ENCODE measurements at places on chromosomes 13 and 19. TPM values are rescaled to one million over a fixed set of nuclear protein-coding genes. Genes with fewer than 3 reads are reported as not detected.

GRCh38 chr13:98349731-98350305, 172.7 kb upstream of the RNF113B start:
- DNase-seq, result no peak

DNA sequence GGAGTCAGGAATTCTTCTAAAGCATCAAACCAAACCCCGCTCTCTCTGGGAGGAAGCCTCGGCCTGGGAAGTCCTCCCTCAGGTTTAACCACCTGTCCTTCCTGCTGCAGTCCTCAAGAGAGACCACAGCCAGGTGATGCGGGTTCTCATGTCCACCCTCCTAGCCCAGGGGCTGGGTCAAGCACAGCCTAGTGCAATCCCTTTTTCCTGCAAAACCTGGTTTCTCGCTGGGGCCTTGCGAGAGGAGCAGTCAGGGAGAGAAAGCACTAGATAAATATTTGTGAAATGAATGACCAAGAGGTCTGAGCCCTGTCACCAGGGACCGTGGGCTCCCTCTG, 2.4 kb downstream of the SLC8A2 start:
- no peak for DNase-seq

DNA sequence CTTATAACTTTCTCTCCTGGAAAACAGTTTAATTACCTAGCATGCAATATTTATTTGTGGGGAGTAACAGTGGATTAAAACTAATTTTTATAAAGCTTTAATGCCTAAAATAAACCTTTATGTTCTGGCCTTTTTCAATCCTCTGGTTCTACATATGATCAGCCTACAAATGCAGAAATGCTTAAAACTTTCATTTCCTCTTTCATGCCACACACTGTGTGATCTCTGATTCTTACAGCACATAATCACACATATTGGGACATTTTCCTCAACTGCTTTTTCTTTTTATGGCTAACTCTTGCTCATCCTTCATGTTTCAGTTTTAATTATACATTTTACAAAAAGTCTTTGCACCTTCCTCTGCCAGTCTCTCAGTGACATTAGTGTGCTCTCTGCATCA, 910.8 kb upstream of the SLITRK6 start:
- DNase-seq, result no peak

GRCh38 chr19:40689339-40690049, 957 bp downstream of the NUMBL start:
- DNase-seq, result no peak

DNA sequence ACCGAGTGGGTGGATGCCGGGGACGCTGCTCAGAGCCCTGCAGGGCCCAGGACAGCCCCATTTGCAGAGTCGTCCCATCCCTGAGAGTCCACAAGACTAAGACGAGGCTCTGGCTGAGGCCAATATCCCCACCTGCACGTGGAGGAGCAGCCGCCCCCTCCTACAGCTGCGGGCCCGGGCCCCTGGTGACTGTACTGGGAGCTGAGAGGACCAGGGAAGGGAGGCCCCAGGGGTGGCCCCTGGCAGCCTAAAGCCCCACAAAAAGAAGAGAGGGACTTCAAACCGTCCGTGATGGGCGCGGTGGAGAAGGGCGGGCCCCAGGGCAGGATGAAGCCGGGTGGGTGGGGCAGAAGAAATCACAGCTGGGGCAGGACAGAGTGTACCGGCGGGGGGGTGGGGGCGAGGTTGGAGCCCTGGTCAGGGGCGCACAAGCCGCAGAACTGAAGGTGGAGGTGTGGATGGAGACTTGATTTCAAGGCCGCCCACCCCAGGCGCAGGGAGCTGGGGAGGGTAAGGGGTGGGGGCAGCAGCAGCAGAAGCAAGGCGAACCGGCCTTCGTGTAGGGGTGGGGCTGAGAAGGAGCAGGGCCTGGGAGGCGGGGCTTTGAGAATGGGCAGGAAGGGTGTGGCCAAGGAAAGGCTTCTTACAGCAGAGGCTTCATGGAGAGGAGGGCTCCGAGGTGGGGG, 12.9 kb downstream of the CFD start:
- DNase-seq, result peak; percentile 53

GRCh38 chr19:35341006-35341405, 6.7 kb upstream of the FFAR1 start:
- DNase-seq, result no peak

DNA sequence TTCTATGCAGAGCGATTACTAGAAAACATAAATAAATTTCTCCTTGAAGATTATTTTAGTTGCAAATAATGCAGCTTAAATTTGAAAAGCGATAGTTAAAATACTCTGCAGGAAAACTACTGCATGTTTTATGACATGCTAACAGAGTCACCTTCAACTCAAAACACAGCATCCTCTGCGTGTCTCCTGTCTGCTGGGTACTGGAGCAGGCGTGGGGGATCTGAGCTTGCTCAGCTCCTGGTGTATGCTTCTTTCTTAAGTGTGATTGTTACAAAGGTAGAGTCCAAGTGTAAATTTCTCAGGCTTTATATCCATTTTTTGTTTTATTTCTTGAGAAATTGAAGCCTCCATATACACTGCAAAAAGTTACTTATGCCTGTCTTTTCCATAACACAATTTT, 15.3 kb downstream of the SPATA13 start:
- DNase-seq, result no peak

DNA sequence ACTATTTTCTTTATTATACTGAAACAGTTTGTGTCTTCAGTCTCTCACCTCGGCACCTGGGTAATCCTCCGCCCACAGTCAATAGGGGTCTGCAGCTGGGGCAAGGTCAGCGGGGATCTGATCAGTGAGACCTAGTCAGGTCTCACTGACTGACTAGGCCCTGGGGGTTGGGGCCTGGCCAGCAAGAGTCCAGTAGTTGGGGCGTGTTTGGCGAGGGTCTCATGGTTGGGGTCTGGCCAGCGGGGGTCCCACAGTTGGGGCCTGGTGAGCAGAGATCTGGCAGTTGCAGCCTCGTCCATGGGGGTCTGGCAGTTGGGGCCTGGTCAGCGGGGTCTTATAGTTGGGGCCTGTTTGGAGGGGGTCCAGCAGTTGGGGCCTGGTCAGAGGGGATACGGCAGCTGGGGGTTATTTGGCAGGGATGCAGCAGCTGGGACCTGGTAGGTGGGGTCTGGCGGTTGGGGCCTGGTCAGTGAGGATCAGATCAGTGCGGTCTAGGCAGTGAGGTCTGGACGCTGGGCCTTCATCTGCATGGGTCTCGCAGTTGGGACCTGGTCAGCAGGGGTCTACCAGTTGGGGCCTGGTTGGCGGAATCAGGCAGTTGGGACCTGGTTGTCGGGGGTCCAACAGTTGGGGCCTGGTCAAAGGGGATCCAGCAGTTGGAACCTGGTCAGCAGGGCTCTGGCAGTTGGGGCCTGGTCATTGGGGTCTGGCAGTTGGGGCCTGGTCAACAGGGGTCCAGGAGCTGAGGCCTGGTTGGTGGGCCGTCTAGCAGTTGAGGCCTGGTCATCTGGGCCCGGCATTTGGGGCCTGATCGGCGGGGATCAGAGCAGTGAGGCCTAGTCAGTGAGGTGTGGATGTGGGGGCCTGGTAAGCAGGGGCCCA, 61.1 kb upstream of the TPM4 start:
- DNase-seq, result no peak

DNA sequence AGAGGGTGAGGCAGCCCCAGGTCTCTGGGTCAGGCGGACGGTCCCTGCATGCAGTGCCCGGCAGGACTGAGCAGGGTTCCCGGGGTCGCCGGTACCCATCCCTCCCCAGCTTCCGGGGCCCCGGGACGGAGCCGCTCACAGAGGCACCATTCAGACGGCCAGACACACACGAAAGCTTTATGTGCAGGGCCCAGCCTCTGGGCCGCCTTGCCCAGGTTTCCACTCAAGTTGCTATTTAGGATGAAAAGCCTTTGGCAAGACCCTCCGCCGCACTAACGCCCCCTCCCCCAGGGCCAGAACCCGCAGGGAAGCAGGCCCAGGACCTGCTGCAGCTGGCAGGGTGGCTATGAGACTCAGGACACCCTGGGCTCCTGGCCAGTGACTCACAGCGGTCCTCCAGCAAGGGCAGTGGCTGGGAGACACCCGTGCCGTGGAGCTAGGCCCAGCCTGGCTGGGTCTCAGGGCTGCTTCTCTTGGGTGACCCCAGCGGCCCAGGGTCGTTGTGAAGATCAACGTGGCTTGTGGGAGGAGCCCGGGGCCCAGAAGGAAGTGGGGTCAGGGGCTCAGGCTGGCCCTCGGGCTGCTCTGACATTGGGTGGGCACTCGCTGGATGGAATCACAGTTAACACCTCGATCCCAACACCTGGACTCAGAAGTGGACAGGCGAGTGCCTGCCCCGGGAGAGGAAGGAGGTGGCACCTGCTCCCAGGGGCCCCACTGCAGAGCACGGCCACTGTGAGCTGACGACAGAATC, 4.8 kb downstream of the C19orf25 start:
- DNase-seq, result no peak

GRCh38 chr13:90787007-90787406, 560.5 kb upstream of the MIR17HG start:
- DNase-seq, result no peak

DNA sequence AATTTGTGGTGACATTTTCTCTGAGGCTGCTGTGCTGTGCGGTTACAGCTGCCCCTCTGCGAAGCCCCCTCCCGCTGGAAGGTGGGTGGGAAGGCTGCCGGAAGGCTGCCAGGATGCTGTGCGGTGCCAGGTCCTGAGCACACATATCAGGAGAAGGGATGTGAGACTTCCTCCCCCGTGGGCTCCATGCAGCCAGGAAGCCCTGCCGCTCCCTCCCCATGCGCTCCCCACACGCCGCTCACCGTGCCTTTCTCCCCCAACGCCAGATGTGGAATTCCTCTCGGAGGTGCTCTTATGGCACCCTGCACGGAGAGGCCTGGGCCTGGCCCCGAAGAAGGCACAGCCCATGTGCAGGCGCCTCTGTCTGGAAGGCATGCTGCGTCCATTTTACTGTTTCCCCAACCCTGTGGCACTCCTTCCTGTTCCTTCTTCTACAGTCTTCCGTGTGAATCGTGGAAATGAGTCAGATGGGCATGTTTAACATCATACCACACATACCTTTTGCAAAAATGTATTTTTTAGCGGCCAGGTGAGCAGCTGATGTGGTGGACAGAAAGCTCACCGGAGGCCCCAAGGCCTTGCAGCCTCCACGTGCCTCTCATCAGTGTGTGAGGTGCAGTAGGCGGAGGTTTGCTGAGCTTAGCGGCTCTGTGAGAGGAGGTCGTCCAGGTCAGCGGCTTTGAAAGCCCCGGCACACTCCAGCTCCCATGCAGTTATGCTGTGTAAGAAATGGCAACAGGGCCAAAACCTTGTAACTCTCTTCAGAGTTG, 88.0 kb downstream of the ATP11A start:
- no peak for DNase-seq

- no peak for DNase-seq
Observed at GRCh38 chr19:49799798-49800376, 13.2 kb downstream of the FUZ start.

- DNase-seq, result no peak
Observed at GRCh38 chr13:84668637-84669036, 786.4 kb upstream of the SLITRK1 start.

DNA sequence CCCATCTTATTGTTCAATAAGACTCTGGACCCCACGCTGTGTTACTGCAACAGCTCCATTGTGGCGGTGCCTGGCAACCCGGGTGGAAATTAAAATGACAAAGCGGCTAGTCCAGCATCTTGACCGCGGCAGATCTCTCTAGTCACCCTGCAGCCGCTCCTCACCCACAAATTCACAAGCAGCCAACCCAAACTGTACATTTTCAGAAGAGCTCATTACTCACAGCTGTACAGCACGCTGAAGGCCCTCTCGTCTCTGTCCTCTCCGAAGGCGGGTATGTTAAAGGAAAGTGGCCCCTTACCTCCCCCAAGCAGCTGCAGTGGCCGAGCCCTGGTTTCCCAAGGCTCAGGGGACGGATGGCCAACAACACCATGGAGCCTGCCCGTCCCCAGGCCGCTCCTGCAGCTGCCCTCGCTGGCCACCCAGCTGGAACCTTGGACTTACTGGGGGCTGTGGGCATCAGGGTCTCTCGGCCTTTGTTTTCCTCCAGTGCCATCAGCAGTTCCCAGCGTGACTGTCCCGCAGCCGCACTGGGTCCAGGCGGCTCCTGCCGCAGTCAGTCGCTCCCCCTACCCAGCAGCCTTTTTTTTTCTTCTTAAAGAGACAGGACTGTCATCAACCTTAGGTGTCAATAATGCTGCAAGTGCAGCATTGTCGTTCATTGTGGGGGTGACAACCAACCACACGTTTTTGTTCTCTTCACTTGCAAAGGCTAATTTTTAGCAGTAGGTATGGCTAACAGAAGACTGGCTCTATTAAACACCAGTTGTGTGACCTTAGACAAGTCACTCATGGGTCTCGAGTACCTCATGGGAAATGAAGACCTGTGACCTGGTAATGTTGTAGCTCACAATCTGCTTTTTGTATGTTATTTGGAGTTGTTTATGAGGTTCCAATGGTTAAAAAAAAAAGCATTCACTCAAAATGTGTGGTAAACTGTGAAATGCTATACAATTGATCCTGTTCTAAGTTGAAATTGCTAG, at the start of gene SACS:
Gene SACS, minus strand, starts transcription at position 532 of the 983 bp plus-strand sequence. CDS start 22,463 bp downstream, outside the sequence.
- DNase-seq, result peak; percentile 76

DNA sequence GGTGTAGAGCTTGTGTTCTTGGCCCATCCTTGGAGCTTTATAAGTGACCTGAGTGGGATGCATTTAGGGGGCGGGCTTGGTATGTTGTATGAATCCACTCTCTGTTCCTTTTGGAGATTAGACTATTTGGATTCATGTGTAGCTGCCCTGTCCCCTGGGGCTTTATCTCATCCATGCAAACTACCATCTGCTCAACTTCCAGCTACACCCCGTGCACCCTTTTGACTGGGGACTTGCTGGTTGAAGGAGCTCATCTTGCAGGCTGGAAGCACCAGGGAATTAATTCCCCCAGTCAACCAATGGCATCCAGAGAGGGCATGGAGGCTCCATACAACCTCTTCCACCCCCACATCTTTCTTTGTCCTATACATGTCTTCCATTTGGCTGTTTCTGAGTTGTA, 6.1 kb downstream of the CLEC4M start:
- DNase-seq, result no peak

DNA sequence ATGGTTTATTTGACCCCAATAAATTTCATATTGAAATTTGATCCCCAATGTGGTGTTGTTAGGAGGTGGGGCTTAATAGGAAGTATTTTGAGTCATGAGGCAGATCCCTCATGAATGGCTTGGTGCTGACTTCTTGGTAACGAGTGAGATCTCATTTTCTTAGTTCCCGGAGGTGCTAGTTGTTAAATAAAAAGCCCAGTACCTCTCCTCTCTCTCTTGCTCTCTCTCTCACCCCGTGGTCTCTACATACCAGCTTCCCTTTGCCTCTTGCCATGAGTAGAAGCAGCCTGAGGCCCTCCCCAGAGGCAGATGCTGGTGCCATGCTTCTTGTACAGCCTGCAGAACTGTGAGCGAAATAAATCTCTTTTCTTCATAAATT, 39.4 kb upstream of the KATNAL1 start:
- no peak for DNase-seq

- no peak for DNase-seq
Observed at GRCh38 chr13:31824705-31825517, 85.6 kb downstream of the RXFP2 start.

ZNF491 gene
- total RNA-seq, result 4.4 TPM

IPO5 gene
- total RNA-seq, result 89.7 TPM

COX7A1 gene
- total RNA-seq, result 1.2 TPM

SYNGR4 gene
- total RNA-seq, result not detected

ZFR2 gene
- 18.8 TPM for total RNA-seq

KLK14 gene
- not detected for total RNA-seq

KPTN gene
- 10.4 TPM for total RNA-seq

KCNN4 gene
- total RNA-seq, result 0.60 TPM

PBX4 gene
- 6.7 TPM for total RNA-seq

Measured in cardiac muscle cell (in vitro differentiated cells and primary cell).